ENCODE measurements at places on chromosomes 16 and 17. TPM values are rescaled to one million over a fixed set of nuclear protein-coding genes. Genes with fewer than 3 reads are reported as not detected.

DNA sequence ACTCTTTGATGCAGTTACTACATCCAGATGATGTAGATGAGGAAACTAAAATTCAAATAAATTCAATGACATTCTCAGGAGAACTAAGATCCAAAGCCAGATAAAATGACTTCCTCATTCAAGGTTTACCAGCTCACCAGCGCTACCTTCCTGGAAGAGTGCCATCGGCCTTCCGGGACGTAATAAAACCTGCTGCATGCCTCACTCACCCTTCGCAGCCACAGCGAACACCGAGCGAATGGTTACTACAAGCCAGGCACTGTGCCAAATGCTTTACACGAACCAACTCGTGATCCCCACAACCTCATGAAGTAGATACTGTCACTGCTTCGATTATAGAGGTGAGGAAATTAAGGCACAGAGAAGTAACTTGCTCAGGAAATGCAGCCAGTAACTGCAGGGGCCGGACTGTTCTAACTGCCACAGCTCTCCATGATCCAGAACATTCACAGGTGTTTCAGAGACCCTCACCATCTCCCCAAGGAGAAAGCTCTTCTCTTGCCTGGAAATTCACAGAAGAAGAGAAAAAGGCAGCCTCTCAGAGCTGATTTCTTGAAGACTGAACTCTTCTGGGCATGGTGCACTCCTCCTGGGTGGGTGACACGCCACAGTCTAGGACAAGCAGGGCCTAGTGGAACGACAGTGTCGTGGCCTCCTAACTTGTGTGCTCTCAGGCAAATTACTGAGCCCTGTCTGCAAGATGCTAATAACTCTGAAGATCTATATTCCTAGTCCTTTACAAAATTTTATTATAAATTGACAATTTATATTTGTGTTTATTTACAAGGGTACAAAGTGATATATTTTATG lies 46.8 kb downstream of the HIC1 start:
- peaks cover 37% of the 10 kb centered on the region for H3K4me1 ChIP-seq
- H3K4me3 ChIP-seq, result no peak overlapping the region
- H3K36me3 ChIP-seq, result peaks cover 14% of the 10 kb centered on the region
- H3K27ac ChIP-seq, result peak overlapping the region; percentile 54
- peak; percentile 48 for DNase-seq
- no peaks in the 10 kb centered on the region for H3K27me3 ChIP-seq

- H3K4me3 ChIP-seq, result no peak overlapping the region
- no peak overlapping the region for H3K27ac ChIP-seq
- H3K4me1 ChIP-seq, result no peaks in the 10 kb centered on the region
- no peaks in the 10 kb centered on the region for H3K36me3 ChIP-seq
- H3K27me3 ChIP-seq, result peaks cover 4% of the 10 kb centered on the region
These were observed 27.1 kb downstream of the MEOX1 start for GRCh38 chr17:43634591-43635125.

DNA sequence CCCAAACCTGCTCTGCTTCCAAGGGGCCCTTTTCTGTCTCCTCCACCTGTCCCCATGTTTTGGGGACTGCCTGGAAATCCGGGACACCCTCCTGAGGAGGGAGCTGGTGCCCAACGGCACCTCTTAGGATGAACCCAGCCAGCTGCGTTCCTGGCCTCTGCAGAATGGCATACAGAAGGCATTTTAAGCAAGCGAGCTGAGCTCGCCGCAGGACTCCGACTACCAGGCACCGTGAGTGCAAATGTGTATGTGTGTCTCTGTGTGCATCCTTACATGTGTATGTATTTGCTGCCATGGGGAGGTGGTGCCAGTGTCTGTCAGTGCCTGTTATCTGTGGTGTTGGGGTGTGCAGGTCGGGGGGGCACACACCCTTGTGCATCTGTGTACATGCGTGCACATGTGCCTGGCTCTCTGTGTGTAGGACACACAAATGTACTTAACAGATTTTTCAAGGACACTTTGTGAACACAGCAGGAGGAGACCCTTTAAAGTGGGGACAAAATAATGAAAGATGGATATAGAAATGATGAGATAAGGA lies 39.3 kb downstream of the ABAT start:
- no peaks in the 10 kb centered on the region for H3K27me3 ChIP-seq
- no peaks in the 10 kb centered on the region for H3K4me1 ChIP-seq
- H3K4me3 ChIP-seq, result no peak overlapping the region

- peaks cover 8% of the 10 kb centered on the region for H3K36me3 ChIP-seq
- DNase-seq, result peak; percentile 99
- H3K27me3 ChIP-seq, result no peaks in the 10 kb centered on the region
- H3K4me1 ChIP-seq, result peaks cover 31% of the 10 kb centered on the region
- peak within 1 kb of the TSS; percentile 94 for H3K4me3 ChIP-seq
These were observed at the start of gene CORO7 for GRCh38 chr16:4416200-4417032. TSS of gene CORO7 (minus strand) at chr16:4416596. CDS start at chr16:4416518, 78 bp downstream.

GRCh38 chr17:38601539-38602351 lies 4.0 kb downstream of the SRCIN1 start:
- H3K36me3 ChIP-seq, result no peaks in the 10 kb centered on the region
- peaks cover 12% of the 10 kb centered on the region for H3K4me1 ChIP-seq
- peaks cover 84% of the 10 kb centered on the region for H3K27me3 ChIP-seq

DNA sequence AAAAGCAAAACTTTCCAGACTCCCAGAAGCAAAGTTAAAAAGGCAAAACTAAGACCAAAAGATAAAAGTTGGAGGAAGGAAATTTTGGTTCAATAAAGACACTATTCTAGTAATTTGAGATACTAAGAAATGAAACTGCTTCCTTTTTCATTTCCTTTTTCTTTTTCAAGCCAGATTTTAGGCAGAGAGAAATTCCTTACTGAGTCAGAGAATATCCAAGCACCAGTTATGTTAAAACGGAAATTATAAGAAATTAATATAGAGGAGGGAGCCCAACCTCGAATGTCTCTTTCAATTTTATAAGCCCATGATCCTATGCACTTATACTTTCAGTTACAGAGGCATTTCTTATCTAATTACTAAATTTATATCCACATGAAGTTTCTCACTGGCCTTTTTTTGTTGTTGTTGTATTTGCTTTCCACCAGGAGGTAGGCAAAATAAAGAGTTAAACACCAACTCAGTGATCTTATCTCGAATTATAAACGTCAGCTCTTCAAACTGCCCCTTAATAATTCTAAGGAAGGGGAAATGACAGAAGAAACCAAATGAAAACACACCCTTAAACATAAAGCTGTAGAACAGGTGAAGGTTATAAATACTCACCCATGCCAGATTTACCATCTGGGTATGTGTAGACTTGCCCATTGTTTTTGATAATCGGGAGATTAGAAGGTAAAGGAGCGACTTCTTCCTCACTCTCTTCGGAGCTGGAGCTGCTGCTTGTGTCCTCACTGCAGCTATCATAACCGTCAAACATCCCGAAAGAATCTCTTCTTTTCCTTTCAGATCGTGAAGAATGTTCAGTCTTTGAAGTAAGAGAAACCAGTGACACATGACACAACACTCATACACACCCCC lies 35.2 kb downstream of the MBTD1 start:
- H3K36me3 ChIP-seq, result peaks cover 10% of the 10 kb centered on the region
- DNase-seq, result no peak
- peak overlapping the region; percentile 16 for H3K27ac ChIP-seq
- no peak overlapping the region for H3K4me3 ChIP-seq
- H3K4me1 ChIP-seq, result peaks cover 24% of the 10 kb centered on the region

DNA sequence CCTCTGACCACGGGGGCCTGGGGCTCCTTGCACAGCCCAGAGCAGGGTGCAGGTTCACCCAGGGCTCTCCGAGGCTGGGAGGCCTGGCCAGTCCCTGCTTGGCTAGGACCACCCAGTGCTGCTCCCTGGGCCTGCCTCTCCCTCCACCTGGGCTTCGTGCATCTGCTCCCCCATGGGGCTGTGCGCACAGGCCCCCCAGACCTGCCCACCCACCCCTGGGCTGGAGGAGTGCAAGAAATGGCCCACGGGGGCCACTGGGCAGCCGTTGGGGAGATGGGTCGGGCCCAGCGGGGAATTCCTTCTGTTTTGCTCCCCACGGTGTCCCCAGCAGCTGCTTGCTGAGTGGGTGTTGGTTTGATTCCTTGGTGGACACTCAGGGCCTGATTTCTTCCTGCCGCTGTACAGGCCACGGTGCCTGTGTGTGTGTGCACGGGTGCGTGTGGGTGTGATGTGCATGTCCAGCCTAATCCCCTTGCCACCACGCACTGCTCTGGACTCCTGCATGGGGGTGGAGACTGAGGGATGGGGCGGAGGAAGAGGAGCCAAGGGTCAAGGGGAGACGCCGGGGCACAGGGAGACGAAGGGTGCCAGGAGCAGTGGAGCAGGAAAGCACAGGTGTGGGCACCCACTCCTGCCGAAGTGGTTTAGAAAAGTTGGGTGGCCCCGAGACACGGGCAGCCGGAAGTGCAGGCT lies 8.5 kb downstream of the PRSS27 start:
- H3K36me3 ChIP-seq, result peaks cover 4% of the 10 kb centered on the region
- H3K4me1 ChIP-seq, result peaks cover 6% of the 10 kb centered on the region
- H3K27ac ChIP-seq, result no peak overlapping the region
- DNase-seq, result no peak

GRCh38 chr17:36612323-36612722 lies 10.9 kb downstream of the MRM1 start:
- H3K27ac ChIP-seq, result no peak overlapping the region
- peaks cover 11% of the 10 kb centered on the region for H3K36me3 ChIP-seq
- peaks cover 14% of the 10 kb centered on the region for H3K4me1 ChIP-seq
- no peak for DNase-seq
- H3K4me3 ChIP-seq, result no peak overlapping the region

- no peaks in the 10 kb centered on the region for H3K4me1 ChIP-seq
- no peaks in the 10 kb centered on the region for H3K36me3 ChIP-seq
- DNase-seq, result no peak
- no peak overlapping the region for H3K4me3 ChIP-seq
- H3K27ac ChIP-seq, result no peak overlapping the region
These were observed 7.6 kb upstream of the BEAN1 start for GRCh38 chr16:66419527-66419926.

DNA sequence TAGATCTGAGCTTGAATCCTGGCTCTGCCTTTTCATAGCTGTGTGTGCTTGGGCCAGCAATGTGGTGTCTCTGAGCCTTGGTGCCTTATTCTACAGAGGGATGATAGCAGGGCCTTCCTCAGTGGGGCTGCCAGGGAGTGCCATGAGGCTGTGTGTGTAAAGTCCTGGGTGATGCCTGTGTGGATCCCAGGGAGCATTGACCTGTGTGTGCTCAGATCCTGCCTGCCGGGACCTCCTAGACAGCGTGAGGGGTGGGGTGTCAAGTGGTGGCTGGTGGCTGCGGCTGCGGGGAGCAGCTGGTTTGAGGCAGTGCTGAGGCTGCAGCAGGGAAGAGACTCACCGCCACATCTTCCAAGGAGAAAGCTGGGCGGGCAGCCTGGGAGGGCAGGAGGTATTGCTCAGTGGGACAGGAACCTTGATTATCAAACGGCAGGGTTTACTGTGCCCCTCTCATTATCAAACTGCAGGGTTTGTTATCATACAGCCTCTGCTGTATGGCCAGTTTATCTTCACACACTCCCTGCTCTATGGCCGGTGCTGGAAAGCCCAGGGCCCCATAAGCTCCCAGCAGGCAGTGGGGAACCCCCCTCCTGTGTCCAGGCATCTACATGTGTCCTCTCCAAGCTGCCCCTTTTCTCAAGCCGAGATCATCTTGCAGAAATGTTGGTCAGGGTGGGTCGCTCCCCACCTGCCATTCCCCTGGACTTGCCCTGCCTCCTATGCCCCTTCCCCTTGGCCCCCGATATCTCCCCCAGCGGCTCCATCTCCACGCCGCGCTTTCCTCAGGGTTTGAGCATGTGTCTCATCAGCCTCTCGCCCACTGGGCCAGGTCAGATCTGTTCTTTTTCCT lies 3.1 kb upstream of the ADCY7 start:
- peaks cover 8% of the 10 kb centered on the region for H3K36me3 ChIP-seq
- no peaks in the 10 kb centered on the region for H3K27me3 ChIP-seq
- peaks cover 43% of the 10 kb centered on the region for H3K4me1 ChIP-seq

DNA sequence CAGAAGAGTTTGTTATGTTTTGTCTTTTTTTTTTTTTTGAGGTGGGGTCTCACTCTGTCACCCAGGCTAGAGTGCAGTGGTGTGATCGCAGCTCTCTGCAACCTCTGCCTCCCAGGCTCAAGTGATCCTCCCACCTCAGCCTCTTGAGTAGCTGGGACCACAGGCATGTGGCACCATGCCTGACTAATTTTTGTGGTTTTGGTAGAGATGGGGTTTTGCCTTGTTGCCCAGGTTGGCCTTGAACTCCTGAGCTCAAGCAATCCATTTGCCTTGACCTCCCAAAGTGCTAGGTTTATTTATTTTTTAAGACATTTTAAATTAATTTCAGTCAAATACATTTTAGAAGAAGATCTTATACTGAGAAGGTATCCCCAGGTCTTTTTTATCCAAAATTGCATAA lies 366.7 kb downstream of the KCNJ2 start:
- H3K36me3 ChIP-seq, result no peaks in the 10 kb centered on the region
- DNase-seq, result no peak
- H3K4me1 ChIP-seq, result no peaks in the 10 kb centered on the region
- no peak overlapping the region for H3K4me3 ChIP-seq
- H3K27me3 ChIP-seq, result no peaks in the 10 kb centered on the region

GRCh38 chr17:55546481-55546880 lies 35.2 kb upstream of the SMIM36 start:
- peaks cover 27% of the 10 kb centered on the region for H3K27me3 ChIP-seq
- H3K27ac ChIP-seq, result no peak overlapping the region
- no peaks in the 10 kb centered on the region for H3K36me3 ChIP-seq
- no peaks in the 10 kb centered on the region for H3K4me1 ChIP-seq
- DNase-seq, result no peak
- H3K4me3 ChIP-seq, result no peak overlapping the region

- no peaks in the 10 kb centered on the region for H3K27me3 ChIP-seq
- peaks cover 2% of the 10 kb centered on the region for H3K36me3 ChIP-seq
- H3K4me1 ChIP-seq, result no peaks in the 10 kb centered on the region
- no peak overlapping the region for H3K4me3 ChIP-seq
- DNase-seq, result no peak
These were observed 10.0 kb upstream of the CFDP1 start for GRCh38 chr16:75443298-75443697.

DNA sequence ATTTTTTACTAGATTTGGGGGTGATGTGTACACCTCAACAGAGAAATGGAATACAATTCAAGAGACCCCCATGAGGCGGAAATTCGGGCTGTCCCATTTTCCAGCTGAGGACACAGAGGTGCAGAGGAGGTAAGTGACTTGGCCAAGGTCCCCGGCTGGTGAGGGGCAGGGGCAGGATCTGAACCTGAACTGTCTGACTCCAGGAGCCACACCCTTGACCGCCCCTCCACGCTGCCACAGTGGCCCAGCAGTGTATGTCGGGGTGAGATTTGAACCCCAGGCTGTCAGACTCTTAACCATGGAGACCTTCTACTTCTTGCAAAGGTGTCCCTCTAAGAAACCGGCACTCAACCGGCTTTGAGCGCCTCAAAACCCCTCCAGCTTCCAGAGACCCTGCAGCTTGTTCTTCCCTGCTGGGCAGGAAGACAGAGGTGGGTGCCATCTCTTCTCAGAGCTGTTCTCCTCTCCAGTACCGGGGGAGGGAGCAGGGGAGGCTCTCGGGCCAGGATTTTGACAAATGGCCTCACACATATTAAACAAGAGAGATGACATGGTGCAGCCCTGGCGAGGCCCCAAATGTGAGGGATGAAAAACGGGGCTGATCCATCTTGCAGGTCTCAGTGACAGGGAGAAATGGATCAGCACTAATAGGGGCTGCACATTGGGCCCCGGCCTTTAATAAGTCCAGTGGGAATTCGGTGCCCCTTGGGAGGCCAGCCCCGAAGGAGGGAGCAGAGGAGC lies 222.3 kb downstream of the GSG1L start:
- no peak overlapping the region for H3K27ac ChIP-seq
- H3K4me3 ChIP-seq, result no peak overlapping the region
- H3K27me3 ChIP-seq, result peaks cover 30% of the 10 kb centered on the region
- H3K4me1 ChIP-seq, result no peaks in the 10 kb centered on the region
- H3K36me3 ChIP-seq, result no peaks in the 10 kb centered on the region

- no peak overlapping the region for H3K4me3 ChIP-seq
- H3K27ac ChIP-seq, result no peak overlapping the region
- H3K4me1 ChIP-seq, result peaks cover 9% of the 10 kb centered on the region
- no peak for DNase-seq
These were observed 14.2 kb upstream of the CRK start for GRCh38 chr17:1470071-1470754.

Gene TBC1D3K
- not detected for total RNA-seq

Gene MT1M
- total RNA-seq, result not detected

Gene C16orf74
- total RNA-seq, result 1.6 TPM

Gene GH2
- not detected for total RNA-seq
